CD8-positive, alpha-beta memory T cell (primary cell): ENCODE measurements at places on chromosomes 5 and 9. TPM values are rescaled to one million over a fixed set of nuclear protein-coding genes. Genes with fewer than 3 reads are reported as not detected.

Gene SHOC1
- not detected for total RNA-seq

DNA sequence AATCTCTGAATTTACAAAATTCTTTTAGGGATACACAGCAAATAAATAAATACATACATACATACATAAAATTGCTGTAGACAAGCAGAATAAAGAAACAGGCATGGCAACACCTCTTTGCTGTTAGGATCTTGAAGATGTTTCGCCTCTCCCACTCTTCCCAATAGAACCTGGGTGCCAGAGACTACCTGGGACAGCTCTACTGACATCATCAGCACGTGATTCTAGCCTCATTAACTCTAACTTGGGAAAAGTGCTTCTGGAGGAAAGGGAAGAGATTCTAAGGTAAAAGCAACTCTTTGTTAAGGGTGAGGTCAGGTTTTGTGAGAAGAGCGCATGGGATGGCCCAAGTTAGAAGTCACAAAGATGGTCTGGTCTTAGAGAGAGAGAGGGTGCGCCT, 339.1 kb downstream of the RFX3 start:
- no peaks in the 10 kb centered on the region for H3K27me3 ChIP-seq
- H3K36me3 ChIP-seq: no peaks in the 10 kb centered on the region
- H3K27ac ChIP-seq: no peak overlapping the region
- no peak overlapping the region for H3K4me3 ChIP-seq
- no peaks in the 10 kb centered on the region for H3K4me1 ChIP-seq
- DNase-seq: no peak

- no peak overlapping the region for H3K27ac ChIP-seq
- no peak for DNase-seq
- no peaks in the 10 kb centered on the region for H3K4me1 ChIP-seq
- H3K4me3 ChIP-seq: no peak overlapping the region
These were observed 30.8 kb downstream of the KLHL3 start for GRCh38 chr5:137705106-137705505.

DNA sequence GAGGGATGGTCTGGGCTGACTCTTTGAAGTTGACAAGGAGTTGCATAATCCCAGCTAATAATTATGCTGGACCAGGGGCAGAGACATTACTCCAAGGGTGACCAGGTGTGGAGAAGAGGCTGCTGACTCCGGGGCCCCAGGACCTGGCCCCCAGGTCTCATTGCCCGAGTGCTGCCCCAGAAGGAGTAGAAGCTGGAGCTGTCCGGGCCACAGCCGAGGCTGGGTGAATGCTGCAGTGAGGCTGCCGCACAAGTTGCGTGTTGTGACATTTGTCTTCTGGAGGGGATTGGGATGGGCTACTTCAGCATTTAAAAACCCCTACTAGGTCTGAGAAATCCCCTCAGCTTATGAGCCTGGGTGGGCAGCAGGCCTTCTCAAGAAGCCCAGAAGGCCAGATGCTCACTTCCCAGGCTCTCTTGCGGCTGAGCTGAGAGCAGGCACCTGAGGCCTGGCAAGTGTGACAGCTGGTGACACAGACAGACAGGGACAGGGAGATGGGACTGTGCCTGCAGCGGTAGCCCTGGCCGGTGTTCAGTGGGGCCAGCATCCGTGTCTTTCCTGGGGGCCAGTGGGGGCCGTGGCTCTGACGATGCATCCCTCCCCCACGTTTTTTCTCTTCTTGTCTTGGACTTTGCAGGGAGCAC, 122.8 kb downstream of the KCNIP1 start:
- no peaks in the 10 kb centered on the region for H3K27me3 ChIP-seq
- H3K27ac ChIP-seq: no peak overlapping the region
- H3K4me1 ChIP-seq: no peaks in the 10 kb centered on the region
- DNase-seq: no peak
- H3K36me3 ChIP-seq: no peaks in the 10 kb centered on the region

Gene NRG2
- 0.24 TPM for total RNA-seq

Gene POU4F3
- 0.11 TPM for total RNA-seq

Gene ARL14EPL
- not detected for total RNA-seq

DNA sequence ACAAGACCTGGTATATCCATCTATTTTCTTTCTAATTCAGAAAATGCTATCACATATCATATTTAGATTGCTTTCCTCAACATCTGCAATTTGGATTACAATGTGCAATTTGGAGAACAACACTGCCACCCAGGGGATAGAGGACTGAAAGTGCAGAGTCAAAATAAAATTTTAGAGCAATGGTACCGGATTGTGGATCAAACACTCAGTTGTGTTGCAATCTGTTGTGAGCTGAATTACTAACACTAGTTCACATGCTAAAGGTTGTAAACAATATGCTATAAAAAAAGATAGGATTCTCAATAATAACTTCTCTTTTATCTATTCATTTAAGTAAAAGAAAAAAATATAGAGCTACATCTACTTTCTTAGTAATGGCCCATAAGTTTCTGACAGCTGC, 11.9 kb upstream of the SRFBP1 start:
- H3K4me3 ChIP-seq: no peak overlapping the region
- H3K27ac ChIP-seq: no peak overlapping the region
- no peaks in the 10 kb centered on the region for H3K27me3 ChIP-seq
- no peaks in the 10 kb centered on the region for H3K4me1 ChIP-seq
- H3K36me3 ChIP-seq: no peaks in the 10 kb centered on the region

DNA sequence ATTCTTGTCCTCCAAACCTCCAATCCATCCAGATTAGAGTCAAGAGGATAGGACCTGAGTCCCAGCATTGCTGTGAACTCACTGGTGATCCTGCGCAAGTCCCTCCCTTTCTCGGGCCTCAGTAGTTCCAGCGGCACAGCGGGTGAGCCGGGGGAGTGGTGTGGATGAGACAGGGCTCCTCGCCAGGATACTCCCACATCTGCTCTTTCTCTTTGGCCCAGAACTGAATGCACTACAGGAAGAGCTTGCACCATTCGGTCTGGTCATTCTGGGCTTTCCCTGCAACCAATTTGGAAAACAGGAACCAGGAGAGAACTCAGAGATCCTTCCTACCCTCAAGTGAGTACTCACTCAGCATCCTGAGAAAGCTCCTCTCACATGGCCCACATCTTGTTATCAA, 6.3 kb downstream of the GPX3 start:
- H3K27ac ChIP-seq: no peak overlapping the region
- no peaks in the 10 kb centered on the region for H3K27me3 ChIP-seq
- no peak overlapping the region for H3K4me3 ChIP-seq
- peaks cover 26% of the 10 kb centered on the region for H3K36me3 ChIP-seq
- DNase-seq: no peak

DNA sequence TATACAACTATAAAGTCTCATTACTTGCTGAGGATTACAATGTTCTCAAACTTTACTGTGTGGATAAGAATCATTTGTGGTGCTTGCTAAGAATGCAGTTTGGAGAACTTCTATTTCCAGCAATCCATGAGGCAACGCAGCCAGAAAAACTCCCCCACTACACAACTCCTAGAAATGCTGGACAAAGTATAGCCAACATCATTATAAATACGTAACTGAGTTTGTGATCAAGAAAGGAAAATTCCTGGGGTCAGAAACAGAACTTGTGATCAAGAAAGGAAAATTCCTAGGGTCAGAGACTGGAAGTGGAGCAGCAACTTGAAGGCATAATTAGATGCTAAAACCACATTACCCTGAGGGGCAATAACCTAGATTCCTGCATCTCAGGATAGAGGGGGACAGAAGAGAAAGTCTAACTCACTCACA, 81.1 kb downstream of the MAT2B start:
- H3K27me3 ChIP-seq: no peaks in the 10 kb centered on the region

DNA sequence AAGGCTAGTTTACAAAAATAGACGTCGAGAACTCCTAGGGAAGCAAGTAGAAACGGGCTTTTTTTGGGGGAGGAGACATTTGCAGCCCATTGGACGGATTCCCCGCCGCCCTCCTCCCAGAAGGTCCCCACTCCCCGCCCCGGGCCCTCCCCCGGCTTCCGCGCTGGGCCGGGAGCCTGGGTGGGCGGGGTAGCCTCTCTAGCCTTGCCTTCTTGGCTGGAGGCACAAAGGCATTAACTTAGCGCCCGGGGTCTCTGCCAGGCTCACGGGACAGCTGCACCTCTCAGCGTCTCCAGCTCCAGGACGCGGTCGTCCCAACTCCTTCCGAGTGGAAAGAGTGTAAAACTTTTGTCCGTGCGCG, at the start of gene DMRTA1:
DMRTA1 (plus strand) TSS at position 236 of the 361 bp plus-strand sequence. CDS start 242 bp downstream, outside the sequence.
- H3K27ac ChIP-seq: no peak within 1 kb of the TSS
- H3K36me3 ChIP-seq: no peaks in the 10 kb centered on the region
- peaks cover 6% of the 10 kb centered on the region for H3K27me3 ChIP-seq
- H3K4me3 ChIP-seq: no peak within 1 kb of the TSS

- H3K27ac ChIP-seq: peak overlapping the region; percentile 82
- H3K27me3 ChIP-seq: no peaks in the 10 kb centered on the region
- H3K4me3 ChIP-seq: peak overlapping the region; percentile 91
- no peaks in the 10 kb centered on the region for H3K36me3 ChIP-seq
These were observed 27.9 kb downstream of the PCDH1 start for GRCh38 chr5:141850244-141850768.

Gene ENHO
- total RNA-seq: 0.35 TPM

- H3K4me3 ChIP-seq: no peak overlapping the region
- peaks cover 68% of the 10 kb centered on the region for H3K36me3 ChIP-seq
- no peak for DNase-seq
- peaks cover 29% of the 10 kb centered on the region for H3K4me1 ChIP-seq
- H3K27ac ChIP-seq: no peak overlapping the region
These were observed 10.1 kb downstream of the ARRDC3 start for GRCh38 chr5:91373006-91373405.

Gene ARHGEF37
- total RNA-seq: 0.53 TPM

DNA sequence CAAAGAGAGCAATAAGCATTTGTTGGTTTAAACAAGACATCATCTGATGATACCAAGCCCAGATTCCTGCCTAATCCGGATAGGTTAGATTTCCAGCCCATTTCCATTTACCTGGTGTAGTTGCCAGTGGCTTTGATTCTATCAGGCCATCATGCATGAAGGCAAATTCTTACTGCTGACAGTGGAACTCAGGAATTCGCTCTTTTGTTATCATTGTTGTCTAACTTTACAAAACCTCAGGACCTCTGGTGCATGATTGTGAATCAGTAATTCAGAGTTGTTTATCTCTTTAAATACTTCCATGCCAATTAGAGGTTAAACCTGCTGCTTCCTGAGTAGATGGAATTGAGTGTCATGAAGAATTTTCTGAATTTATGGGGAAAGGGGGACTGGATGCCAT, 76.5 kb downstream of the C9orf152 start:
- H3K4me3 ChIP-seq: no peak overlapping the region
- DNase-seq: no peak
- no peak overlapping the region for H3K27ac ChIP-seq
- H3K4me1 ChIP-seq: peaks cover 4% of the 10 kb centered on the region
- H3K36me3 ChIP-seq: no peaks in the 10 kb centered on the region
- H3K27me3 ChIP-seq: no peaks in the 10 kb centered on the region

GRCh38 chr5:134131165-134131564, 16.7 kb downstream of the TCF7 start:
- H3K27ac ChIP-seq: peak overlapping the region; percentile 78
- H3K27me3 ChIP-seq: no peaks in the 10 kb centered on the region
- H3K36me3 ChIP-seq: peaks cover 63% of the 10 kb centered on the region
- no peak for DNase-seq
- H3K4me1 ChIP-seq: peaks cover 100% of the 10 kb centered on the region
- H3K4me3 ChIP-seq: peak overlapping the region; percentile 72

GRCh38 chr9:99078717-99079116, 26.2 kb upstream of the TGFBR1 start:
- H3K27ac ChIP-seq: no peak overlapping the region
- peaks cover 42% of the 10 kb centered on the region for H3K4me1 ChIP-seq
- H3K27me3 ChIP-seq: no peaks in the 10 kb centered on the region
- DNase-seq: no peak
- H3K4me3 ChIP-seq: no peak overlapping the region
- H3K36me3 ChIP-seq: no peaks in the 10 kb centered on the region

- no peak overlapping the region for H3K27ac ChIP-seq
- DNase-seq: no peak
- no peaks in the 10 kb centered on the region for H3K4me1 ChIP-seq
- no peaks in the 10 kb centered on the region for H3K36me3 ChIP-seq
- H3K27me3 ChIP-seq: no peaks in the 10 kb centered on the region
- no peak overlapping the region for H3K4me3 ChIP-seq
These were observed 85.3 kb upstream of the ADRB2 start for GRCh38 chr5:148740966-148741742.

DNA sequence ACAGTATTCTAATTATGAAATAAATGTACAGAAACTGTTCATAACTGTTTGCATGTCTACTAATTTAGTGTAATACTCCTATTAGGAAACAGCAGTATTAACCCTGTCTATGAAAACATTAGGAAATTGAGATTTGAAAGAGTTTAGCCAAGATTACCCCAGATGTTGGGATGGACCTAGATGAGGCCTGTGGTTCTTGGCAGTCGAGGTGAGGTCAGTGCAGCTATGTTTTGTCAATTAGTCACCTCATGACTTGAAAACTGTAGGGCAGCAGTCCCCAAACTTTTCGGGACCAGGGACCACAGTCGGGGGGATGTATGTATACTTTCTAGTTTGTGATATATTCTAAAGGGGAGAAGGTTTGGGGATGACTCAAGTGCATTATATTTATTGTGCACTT, 4.7 kb downstream of the LNPEP start:
- no peak for DNase-seq
- no peaks in the 10 kb centered on the region for H3K27me3 ChIP-seq
- no peak overlapping the region for H3K4me3 ChIP-seq
- H3K4me1 ChIP-seq: peaks cover 65% of the 10 kb centered on the region
- H3K36me3 ChIP-seq: no peaks in the 10 kb centered on the region

Gene SHISAL2B
- not detected for total RNA-seq

Gene SLC36A2
- total RNA-seq: not detected
